ENCODE measurements at places on chromosomes 5 and 9. TPM values are rescaled to one million over a fixed set of nuclear protein-coding genes. Genes with fewer than 3 reads are reported as not detected.

CDKN2B-AS1 gene
- polyA plus RNA-seq: 0.32 TPM

- DNase-seq: no peak
Measured at GRCh38 chr5:163789870-163790269, 284.5 kb downstream of the MAT2B start.

DNA sequence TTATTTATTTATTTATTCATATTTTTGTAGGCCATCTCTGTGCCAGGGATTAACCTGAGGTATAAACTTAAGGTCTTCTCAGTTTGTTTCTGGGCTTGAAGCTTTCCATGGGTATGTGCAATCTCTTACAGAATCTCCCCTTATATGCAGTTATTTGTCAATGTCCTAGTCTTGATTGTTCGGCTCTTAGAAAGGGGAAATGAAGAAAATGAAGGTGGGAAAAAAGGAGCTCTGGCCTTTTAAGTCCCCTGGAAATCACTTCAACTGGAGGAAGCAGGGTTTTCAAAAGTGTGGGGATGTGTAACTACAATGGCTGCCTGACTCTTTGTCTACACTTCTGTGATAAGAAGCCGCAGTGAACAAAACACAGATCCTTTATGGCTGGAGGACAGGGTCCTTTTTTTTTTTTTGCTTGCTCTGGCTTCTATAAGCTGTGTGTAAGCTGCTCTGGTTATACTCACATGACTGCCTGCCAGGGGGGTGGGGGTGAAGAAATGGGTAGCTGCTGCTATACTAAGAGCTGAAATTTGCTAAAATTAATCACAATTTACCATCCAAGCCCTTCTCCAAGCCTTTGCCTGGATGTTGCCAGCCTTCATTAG, 33.7 kb downstream of the CENPP start:
- no peak for DNase-seq

DNA sequence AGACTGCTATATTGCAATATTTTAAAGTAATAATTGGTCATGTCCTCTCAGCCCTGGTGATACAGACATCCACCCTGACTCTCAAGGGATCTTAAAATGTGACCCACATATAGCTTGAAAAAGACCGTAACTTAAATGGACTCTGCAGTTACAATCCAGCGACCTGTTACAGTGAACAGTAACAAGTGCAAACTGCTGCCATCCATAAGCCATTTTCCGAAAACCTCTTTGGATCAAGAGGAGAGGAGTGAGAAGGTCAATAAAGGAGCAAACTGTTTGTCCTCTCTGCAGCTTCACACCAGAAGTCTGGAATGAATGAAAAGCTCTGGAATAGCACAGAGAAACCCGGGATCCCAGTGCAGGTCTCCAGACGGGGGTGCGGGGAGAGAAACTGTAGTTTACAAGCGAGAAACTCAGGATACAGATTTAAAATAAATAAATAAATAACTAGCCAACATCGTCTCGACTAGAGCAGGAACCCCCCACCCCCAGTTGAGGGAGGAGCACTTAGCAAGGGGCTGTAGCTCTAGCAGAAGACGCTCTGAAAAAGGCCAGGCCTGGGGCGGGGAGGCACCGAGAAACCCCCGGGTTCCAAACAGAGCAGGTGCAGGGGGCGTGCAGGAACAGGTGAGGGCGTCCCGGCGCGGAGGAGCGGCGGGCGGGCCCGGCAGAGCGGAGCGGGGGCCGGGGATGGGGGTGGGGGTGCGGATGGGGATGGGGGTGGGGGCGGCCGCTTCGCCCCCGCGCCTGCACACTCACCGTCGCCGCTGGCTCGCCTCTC, 572 bp downstream of the ZDHHC21 start:
- peak; percentile 35 for DNase-seq

BASP1 gene
- polyA plus RNA-seq: 81.6 TPM

- no peak for DNase-seq
Measured at GRCh38 chr9:112772551-112772950, 22.0 kb downstream of the SNX30 start.

DNA sequence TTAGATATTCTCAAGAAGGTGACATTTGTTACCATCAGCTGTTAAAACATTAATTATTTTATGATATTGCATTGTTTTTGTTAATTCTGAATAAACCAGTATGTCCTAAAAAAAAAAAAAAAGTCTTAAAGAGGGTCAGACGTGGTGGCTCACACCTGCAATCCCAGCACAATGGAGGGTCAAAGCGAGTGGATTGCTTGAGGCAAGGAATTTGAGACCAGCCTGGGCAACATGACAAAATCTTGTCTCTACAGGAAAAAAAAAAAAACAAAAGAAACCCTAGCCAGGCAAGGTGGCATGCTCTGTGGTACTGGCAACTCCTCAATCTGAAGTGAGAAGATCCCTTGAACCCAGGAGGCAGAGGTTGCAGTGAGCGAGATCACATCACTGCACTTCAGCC, 46.8 kb downstream of the CYLC2 start:
- no peak for DNase-seq

DNA sequence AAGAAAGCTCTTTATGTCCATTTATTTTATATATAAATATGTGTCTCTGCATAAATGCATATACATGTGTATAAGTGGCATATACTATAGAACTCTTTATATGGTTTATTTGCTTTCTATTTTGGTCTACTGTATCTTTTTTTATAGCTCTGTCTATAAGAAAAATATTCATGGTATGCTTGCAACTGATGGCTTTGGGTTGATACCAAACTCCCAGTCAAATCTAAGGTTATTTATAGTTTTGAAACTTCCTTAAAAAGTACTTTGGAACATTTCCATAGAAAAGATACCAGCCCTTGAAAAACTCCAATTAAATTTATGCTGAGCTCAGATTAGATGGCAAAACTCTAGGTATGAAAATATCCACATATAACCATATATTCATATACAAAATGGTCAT, 120.0 kb upstream of the KLF9 start:
- no peak for DNase-seq

DNA sequence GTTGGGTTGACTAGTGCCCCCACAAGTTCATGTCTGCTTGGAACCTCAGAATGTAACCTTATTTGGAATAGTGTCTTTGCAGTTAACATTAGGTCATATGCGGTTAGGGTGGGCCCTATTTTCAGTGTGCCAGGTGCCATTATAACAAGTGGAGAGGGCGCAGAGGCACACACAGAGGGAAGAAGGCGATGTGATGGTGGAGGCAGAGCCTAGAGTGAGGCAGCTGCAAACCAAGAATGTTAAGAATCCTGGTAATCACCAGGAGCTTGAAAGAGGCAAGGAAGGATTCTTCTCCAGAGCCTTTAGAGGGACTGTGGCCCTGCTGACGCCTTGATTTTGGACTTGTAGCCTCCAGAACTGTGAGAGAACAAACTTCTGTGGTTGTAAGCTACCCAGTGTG, 10.9 kb downstream of the GPR107 start:
- no peak for DNase-seq

- DNase-seq: no peak
Measured at GRCh38 chr5:57650360-57651069, 167.9 kb upstream of the ACTBL2 start.

DNA sequence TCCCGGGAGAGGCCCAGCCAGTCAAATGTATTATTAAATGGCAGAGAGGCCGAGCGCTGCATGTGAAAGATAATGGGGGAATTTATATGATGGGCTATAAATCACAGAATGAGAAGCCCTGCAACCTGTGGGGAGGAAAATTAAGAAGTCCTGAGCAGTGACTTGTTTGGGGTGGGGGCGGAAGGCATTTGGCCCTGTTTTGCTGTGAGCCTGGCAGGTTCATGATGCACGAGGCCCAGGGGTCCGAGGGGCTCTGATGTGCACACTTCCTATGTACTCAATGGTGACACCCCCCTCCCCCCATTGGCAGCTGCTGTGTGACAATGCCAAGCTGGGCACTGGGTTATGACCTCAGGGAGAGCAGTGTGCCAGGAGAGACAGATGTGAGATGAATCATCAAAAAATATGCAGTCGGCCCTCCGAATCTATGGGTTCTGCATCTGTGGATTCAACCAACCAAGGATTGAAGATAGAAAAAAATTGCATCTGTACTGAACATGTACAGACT, 13.7 kb upstream of the DAB2IP start:
- no peak for DNase-seq

All from left kidney (tissue), 8 donors.